ENCODE measurements at places on chromosomes 7 and 10.

DNA sequence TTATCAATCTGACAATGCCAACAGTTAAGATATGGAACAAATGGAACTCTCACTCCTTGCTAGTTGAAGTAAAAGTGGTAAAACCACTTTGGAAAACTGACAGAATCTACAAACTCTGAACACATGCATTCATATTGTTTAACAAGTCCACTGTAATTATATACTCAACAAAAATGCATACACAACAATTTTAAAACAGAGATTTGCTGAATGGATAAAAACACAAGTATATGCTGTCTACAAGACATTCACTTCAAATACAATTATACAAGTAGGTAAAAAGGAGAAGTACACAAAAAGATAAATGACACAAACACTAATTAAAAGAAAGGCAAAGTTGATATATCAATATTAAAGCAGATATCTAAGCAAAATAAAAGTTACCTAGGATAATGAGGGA lies 9.2 kb upstream of the WNT2 start:
- DNase-seq, result no peak

DNA sequence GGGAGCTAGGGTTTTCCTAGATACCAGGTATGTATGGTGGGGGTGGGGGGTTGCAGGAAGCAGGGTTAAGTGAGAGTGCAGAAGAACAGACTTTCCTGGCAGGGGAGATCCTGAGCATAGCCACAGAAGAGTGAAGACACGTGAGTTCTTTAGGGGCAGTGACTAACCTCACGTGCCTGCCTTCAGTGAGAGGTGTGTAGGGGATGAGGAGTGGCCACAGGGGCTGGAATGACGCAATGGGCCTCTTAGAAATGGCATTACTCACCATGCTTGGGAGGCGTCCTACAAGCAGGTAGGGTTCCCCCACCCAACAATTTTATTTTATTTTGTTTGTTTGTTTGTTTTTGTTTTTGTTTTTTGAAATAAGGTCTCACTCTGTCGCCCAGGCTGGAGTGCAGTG lies 698.6 kb upstream of the NRP1 start:
- DNase-seq, result no peak

DNA sequence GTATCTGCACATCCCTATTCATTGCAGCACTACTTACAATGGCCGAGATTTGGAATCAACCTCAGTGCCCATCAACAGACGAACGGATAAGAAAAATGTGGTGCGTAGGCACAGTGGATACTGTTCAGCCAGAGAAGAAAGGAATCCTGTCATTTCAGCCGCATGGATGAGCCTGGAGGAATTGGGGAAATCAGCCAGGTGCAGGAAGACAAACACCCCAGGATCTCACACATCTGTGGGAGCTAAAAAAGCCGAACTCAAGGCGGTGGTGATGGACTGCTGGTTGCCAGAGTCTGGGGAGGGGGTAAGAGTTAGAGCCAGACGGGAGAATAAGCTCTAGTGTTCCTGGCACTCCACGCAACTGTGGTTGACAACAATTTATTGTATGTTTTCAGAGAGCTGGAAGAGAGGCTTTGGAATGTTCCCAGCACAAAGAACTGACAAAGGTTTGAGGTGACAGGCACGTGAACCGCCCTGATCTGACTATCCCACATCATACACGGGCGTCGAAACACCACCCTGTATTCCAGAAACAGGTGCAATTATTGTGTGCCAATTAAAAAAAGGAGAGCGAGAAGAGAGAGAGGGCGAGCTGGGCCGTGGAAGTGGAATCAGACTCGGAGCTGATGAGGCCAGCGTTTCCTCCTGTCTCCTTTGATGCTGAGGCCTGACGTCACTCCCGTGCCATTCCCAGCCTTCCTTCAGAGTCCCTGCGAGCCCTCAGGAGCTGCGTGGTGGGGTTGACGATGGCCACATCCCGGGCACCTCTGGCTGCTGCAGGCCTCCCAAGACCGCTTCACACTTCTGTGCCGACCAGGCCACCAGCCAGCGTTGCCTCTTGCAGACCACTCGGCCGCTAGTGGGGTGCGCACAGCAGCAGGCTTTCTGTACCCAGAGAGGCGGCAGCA lies 189.5 kb downstream of the DNAJB6 start:
- DNase-seq, result no peak

DNA sequence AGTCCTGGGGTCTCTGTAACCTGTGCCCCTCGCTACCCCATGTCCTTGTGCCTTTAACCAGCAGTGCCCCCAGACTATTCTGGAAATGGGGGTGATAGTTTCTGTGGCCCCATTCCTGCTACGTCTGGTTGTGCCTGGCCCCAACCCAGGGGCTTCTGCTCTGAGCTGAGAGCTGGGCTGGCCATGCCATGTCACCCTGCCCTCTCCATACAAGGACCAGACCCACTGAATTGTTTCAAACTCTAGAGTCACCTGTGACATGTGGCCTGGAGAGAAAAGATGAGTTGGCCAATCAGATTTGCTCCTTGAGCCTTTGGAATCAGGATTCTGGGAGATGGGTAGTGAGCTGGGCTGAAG lies 108.6 kb downstream of the GRK5 start:
- no peak for DNase-seq

DNA sequence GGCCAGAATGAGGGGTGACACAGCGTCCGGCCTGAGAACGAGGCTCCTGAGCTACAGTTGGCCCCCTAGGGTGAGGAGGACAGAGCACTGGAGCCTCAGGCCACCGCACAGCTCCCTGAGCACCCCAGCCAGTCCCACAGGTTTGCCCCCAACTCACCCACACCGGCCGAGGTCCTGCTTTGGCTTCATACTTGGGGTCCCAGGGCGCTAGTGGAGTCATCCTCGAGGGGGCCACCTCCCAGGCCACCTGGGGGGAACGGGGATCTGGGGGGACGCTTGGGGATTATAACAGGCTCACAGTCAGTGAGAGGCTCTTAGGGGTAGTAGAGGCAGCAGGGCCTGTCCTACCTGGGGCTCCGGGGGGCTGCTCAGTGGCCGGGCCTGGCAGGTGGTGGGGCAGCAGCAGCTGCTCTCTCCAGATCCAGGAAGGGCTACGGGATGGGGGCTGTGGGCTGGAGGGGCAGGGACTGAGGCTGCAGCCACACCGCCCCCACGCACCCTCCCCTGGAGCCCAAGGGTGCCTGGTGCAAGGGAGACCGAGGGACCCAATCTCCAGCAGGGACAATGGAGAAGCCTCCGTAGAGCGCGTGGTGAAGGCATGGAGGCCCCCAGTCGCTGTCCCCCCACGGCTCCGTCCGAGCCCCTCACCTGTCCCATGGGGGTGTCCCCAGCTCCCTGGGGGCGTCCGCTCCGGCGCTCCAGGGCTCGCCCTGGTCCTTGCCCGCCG lies 588 bp downstream of the SAP25 start:
- DNase-seq, result no peak

DNA sequence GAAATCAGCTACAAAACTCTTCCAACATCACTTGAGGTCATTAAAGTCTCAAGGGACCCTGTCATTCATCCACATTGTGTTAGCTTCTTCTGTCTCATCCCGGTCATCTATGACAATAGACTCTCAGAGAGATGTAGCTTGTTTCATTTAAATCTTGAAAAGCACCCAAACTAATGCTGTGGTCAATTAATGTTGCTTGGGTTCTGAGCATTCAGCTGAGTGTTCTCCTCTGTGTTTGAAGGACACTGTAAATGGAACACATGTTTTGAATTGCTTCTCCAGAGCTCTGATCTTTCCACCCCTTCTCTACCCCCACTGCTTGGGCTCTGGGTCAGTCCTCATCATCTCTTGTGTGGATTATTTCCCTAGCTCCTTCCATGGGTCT lies 19.6 kb upstream of the ADD3 start:
- no peak for DNase-seq

- DNase-seq, result no peak
These were observed 11.2 kb upstream of the PLEKHA1 start for GRCh38 chr10:122363311-122363710.

DNA sequence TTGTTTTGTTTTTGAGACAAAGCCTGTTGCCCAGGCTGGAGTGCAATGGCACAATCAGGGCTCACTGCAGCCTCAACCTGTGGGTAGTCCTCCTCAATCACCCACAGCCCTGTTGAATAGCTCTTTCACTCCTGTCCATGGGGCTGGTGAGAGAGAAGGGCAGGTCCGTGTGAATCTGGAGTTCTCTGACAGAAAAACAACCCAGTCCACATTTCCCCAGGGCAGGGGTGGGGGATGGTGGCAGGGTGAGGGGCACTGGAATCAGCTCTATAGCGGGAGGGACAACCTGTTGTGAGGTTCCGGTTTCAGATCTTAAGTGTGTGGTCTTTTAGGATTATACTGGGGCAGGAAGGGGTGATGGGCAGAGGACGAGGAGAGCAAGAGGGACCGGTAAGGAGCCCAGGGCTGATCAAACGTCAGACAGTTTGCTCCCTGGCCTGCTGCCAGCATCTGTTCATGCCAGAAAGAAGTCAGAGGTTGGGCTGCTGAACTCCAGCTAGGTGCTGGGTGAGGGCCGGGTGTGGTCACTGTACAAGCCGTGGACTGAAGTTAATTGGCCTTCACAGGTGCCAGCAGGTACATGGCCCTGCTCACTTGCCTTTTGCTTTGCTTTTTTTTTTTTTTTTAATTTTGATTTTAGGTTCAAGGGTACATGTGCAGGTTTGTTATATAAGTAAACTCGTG lies 33.2 kb upstream of the MKRN1 start:
- DNase-seq, result no peak

- DNase-seq, result no peak
These were observed 271.7 kb downstream of the STK31 start for GRCh38 chr7:23981758-23982157.

GRCh38 chr10:14530465-14530864 lies 199.7 kb upstream of the FRMD4A start:
- DNase-seq, result no peak

DNA sequence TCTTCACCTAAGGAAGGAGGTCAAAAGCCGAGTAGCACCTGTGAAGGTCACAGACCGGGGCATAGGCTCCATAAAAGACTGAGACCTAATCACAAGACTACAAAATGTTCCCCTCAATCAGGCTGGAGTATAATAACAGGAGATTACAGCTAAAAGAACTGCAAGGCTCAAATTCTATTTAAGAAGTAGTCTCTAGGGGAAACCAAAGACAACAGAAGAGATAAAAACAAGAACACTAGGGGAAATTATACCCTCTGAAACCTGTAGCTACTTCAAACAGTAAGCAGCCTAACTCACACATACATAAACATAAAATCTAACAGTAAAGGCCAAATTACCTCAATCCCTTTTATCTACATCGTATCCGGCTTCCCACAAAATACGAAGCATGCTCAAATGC lies 38.3 kb downstream of the LMBR1 start:
- no peak for DNase-seq

DNA sequence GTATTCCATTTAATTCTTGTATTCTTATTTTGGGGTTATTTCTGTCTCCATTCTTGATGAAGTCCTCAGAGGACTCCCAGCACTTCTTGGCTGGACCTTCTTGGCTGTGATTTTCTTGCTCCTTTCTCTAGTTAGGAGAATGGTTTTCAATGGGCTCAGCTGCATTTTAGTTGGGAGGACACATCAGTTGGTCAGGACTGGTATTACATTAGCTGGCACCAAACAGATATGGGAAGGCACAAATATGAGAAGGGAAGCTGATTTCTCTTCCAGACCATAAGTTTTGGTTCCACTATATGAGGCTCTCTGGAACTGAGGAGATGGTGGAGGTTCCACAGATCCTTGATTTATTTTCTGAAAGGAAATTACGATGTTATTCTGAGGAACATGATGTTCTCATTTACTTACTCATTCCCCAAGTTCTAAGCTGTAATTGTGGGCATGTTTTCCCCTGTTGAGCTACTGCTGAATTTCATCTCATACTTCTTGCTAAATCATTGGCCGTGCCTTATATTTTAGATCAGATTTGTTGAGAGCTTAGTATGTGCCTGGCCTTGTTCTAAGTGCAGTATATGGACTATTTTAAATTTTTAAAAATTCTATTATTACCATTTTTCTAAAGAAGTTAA lies 261.0 kb downstream of the THSD7A start:
- DNase-seq, result no peak
